ENCODE measurements at places on chromosomes 7 and 10. TPM values are rescaled to one million over a fixed set of nuclear protein-coding genes. Genes with fewer than 3 reads are reported as not detected.

Gene TMEM176A
- polyA plus RNA-seq: 21.5 TPM

- DNase-seq: no peak
These were observed 8.1 kb downstream of the HHEX start for GRCh38 chr10:92697663-92698511.

Gene BAIAP2L1
- 7.6 TPM for polyA plus RNA-seq

Gene DNAJB9
- 13.6 TPM for polyA plus RNA-seq

Gene GIMAP4
- polyA plus RNA-seq: 18.7 TPM

- DNase-seq: no peak
These were observed 170.1 kb downstream of the RTKN2 start for GRCh38 chr10:62098278-62099121.

DNA sequence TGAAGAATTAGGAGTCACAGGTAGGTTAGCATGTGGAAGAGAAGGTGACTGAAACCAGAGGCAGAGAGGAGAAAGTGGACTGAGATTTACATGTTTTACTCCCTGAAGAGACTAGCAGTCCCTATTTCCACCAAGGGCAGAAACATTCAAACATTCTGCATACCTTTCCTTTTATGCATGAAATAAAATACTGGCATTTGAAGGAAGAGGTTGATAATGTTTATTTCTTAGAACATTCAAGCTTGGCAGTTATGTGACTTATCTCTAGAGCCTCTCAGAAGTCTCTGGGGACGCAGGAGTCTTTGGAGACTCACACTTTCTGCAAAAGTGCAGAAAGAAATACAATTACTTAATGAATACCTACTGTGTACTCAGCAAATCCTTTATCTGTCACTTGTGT is 507.1 kb upstream of the C7orf33 start:
- DNase-seq: no peak

DNA sequence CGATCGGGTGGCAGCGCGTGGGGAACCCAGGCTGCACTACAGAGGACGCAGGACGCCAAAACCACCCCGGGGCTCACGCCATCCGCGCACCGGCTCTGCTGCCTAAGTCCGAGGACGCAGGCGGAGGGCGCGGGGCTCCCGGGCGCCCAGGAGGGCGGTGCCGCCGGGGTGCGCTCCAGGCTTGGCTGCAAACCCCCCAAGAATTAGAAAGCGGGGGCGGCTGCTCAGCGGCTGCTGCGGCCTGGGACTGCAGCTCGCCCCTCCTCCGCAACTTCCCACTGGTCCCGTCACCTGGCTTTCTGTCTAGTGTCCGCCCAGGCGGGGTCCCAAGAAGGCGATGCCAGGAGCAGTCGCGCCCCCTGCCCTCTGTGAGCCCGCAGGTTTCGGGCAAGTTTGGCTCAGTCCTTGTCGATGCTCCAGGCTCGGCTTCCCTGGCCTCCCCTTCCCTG is 1.7 kb upstream of the POU6F2 start:
- DNase-seq: no peak

Gene NET1
- polyA plus RNA-seq: 93.3 TPM

DNA sequence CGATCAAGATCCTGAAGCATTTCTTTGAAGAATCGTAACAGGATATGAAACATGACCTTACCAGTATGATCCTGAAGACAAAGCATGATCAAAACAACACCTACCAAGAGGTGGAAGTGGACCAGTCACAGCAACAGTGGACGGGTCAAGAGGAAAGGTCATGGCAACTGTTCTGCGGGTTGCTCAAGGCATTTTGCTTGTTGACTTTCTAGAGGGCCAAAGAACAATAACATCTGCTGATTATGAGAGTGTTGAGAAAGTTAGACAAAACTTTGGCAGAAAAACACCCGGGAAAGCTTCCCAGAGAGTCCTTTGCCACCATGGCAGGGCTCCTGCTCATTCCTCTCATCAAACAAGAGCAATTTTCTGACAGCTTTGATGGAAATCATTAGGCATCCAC is 65.6 kb upstream of the LRRC18 start:
- no peak for DNase-seq

GRCh38 chr10:119208553-119208940 is 1.2 kb downstream of the GRK5 start:
- no peak for DNase-seq

- DNase-seq: no peak
These were observed 33.0 kb upstream of the SLC25A13 start for GRCh38 chr7:96354881-96355280.

DNA sequence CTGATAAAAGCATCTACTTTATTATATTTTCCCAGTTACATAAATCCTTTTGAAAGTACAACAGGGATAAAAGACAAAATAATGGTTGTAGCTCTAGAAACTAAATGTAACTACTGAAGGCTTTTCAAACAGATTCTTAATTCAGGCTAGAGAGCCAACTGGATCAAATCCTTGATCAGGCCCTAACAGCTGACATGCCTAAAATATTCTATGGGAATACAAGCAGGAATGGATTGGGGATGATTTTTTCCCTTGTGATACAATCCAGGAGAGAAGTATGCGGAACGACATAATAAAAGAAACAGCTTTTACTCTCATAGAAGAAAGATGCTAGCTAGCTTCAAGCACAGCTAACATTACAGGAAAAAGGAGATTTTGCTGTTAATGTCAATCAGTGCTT is 49.0 kb downstream of the NT5C2 start:
- no peak for DNase-seq

Gene DHX32
- 19.1 TPM for polyA plus RNA-seq

Data from hindlimb muscle (tissue), 1 donor.